ENCODE measurements at places on chromosomes 1 and 21.

- DNase-seq, result no peak
Observed at GRCh38 chr1:1427106-1427819, 6.2 kb upstream of the ANKRD65 start.

DNA sequence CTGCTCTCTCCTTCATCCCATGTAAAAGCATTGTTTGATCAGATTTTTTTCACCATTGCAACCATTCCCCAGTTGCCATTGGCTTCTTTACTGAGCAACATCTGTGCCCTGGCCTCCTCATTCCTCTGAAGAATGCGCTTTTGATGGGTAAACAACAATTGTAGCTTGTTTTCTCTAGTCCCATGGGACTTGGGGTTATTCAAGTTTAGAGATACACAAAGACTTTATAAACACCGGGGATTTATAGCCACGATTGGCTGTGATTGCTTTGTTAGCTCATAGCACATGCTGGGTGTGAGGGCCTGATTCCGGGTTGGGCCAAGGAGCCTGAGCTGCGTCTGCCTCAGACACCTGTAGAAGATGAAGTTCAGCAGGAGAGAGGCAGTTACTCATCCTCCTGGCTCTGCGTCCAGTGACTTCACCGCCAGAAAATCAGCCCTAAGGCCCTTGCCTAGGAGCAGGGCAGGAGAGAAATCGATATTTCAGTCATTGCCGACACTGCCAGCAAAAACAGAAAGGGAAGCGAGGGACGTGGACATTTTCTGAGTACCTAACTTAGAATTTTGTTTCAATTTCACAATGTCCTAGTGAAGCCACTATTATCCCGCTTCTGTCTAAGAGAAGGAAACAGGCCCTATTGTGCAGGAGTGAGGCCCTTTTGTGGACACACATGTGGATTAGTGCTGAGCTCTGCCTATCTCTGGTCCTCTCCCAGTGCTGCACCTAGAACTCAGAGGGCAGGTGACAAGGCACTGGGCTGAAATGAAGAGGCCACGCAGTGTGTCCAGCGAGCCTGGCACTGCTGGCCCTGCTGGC, 159.8 kb upstream of the USP24 start:
- DNase-seq, result no peak

DNA sequence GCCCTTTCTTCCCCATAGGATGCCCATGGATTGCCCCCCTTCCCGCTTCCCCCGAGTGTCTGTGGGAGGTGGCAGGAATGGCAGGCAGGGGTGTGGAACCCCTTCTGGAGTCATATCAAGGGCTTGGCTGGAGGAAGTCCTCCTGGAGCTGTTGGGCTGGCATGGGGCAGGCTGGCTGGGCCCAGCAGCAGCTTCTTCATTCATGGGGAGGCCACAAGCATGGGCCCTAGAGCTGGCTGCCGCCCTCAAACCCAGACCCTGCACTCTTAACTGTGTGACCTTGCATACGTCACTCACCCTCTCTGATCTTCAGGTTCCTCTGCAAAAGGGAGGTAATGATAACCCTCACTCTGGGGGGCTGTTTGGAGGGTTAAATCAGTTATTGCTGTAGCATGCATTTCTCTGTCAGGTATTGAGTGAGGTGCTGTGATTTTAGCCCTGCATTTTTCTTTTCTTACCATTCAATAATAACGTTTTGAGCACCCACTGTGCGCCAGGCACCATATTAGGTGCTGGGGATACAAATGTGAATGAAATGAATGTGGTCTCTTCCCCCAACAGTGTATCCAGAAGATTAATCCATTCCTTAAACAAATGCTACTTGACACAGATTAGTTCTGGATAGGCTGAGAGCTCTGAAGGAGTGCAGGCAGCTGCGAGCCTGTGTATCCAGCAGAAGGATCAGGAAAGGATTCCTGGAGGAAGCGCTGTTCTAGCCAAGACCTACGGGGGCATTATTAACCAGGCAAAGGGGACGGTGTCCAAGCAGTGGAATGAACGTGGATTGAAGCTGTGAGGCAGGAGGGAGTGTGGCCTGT, 9.3 kb downstream of the PCSK9 start:
- DNase-seq, result peak; percentile 68

- no peak for DNase-seq
Observed at GRCh38 chr21:24046829-24047443, 1560.3 kb downstream of the MRPL39 start.

DNA sequence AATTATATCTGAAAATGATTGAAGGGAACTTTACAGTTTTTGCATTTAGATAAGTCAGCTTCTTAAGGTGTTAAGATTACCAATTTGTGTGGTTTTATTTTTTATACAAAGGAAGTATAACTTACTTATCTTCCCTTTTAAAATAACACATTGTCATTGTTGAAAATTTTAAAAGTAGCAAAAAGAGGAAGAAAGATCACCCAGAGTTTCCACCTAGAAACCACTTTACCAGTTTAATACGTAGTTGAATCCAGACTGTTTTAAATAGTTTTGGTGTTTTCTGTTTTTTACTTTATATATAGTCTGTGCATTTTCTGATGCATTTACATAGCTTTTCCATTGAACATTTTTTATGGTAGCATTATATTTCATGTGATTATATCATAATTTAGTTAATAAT, 6.1 kb downstream of the CCDC18 start:
- DNase-seq, result no peak

GRCh38 chr1:7967651-7968050, 6.1 kb downstream of the PARK7 start:
- DNase-seq, result no peak

DNA sequence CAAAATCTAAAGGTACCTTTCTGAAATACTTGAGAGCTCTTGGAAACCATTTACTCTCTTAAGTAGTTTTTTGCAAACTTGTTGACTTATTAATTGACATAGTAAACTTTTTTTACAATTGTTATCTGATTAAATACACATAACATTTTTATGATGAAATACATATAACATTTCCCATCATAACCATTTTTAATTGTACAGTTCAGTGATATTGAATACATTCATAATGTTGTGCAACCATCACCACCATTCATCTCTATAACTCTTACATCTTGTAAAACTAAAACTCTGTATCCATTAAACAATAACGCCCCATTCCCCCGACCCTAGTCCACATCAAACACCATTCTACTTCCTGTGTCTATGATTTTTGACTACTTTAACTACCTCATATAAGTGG, 95.7 kb upstream of the ZNF648 start:
- no peak for DNase-seq

DNA sequence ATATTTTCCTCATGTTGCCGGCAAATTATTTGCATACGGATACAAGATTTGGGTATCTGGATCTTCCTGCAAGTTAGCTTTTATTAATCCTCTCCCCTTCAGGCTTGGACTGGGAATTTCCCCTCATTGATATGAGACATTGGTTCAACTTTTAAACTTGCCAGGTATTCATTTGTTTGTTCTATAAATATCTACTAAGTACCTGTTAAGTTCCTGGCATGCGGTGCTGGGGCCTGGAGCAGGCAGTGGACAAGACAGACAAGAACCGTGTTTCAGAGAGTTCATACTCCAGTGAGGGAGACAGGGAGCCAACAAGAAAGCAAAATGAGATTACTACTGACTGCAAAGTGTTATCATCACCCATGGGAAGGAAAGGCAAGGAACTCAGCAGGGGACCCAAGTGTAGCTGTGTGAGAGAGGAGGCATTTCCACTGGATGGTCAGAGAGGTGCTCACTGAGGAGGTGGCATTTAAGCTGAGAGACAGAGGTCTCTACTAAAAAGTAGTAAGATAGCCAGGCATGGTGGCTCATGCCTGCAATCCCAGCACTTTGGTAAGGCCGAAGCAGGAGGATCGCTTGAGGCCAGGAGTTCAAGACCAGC, 39.1 kb upstream of the FHAD1 start:
- no peak for DNase-seq

DNA sequence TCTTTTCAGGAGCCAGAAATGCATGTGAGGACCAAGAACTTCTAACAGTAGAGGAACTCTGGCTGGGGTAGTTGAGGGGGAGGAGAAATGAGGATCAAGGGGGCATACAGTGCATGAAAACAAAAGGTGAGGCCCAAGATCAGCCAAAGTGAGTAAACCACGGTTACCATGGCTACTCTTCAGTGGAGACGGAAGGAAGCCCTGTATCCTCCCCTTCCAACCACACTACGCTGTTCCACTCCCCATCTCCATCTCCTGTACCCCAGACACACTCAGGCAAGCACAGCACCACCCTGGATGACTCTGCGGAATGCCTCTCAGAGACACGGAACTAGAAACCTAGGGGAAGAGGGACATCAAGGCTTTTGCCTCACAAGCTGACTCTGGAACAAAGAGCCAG, 157.6 kb upstream of the CAMK1G start:
- no peak for DNase-seq

DNA sequence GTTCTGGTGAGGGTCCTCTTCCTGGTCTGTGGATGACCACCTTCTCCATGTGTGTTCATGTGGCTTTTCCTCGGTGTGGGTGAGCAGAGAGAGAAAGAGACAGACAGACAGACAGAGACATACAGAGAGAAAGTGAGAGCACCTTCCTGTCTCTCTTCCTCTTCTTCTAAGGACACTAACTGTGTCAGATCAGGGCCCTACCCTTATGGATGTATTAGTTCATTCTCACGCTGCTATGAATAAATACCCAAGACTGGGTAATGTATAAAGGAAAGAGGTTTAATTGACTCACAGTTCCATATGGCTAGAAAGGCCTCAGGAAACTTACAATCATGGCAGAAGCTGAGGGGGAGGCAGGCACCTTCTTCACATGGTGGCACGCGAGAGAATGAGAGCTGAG, 131.5 kb upstream of the ZNF648 start:
- no peak for DNase-seq

GRCh38 chr1:62045574-62045973, 149.1 kb upstream of the L1TD1 start:
- peak; percentile 99 for DNase-seq

- DNase-seq, result no peak
Observed at GRCh38 chr1:17094664-17095063, 24.6 kb downstream of the PADI2 start.

- no peak for DNase-seq
Observed at GRCh38 chr1:147665521-147665920, 4.8 kb downstream of the ACP6 start.

DNA sequence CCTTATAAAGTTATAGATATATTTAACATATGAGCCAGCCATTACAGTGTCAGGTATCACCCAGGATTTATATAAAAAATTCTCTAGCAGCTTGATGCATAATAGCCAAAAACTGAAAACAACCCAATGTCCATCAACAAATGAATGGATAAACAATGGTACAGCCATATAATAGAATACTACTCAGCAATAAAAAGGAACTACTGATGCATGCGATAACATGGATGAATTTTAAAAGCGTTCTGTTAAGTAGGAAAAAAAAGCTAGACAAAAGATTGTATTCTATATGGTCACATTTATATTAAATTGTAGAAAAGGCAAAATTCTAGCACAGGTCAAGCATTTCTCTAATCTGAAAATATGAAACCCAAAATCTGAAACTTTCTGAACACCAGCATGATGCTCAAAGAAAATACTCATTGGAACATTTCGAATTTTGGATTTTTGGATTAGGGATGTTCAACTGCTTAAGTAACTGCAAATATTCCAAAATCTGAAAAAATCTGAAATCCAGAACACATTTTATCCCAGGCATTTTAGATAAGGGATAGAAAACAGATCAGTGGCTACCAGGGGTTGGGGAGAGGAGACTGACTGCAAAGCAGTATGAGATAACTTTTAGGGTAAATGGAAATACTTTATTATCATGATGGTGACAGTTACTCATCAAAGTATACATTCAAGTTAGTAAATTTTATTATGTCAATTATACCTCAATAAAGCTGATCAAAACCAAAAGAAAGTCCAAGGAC, 22.0 kb downstream of the SLC16A1 start:
- no peak for DNase-seq

DNA sequence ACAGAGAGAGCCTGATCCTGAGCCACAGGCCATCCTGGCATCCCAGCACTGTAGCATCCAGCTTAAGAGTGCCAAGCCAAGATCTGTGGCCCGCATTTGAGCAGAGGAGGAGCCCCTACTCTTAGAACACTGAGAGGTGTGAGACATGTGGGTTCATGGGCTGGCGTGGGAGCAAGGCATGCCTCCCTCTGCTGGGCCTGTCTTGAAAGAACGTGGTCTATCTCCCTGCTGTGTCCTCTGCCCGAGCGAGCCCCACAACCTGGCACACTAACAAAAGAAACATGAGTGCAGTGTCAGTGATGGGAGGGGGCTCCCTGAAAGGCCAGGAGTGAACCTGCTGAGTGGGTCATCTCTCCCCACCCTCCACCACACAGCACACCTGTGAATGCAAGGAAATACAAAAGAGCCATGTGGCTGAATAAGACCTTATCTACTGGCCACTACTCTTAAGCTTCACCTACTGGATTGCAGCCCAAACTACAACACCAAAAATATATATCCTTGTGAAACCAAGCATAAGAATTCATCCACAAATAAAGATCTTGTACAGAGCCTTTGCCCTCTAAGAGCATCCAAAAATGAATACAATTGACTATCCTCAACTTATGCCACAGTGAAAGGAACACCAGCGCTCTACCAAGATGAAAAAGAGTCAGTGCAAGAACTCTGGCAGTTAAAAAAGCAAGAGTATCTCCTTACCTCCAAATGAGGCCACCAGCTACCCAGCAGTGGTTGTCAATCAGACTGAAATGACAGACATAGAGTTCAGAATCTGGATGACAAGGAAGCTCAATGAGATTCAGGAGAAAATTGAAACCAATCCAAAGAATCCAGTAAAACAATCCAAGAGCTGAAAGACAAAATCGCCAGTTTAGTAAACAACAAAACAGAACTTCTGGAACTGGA, 259.4 kb upstream of the DAB1 start:
- DNase-seq, result no peak

DNA sequence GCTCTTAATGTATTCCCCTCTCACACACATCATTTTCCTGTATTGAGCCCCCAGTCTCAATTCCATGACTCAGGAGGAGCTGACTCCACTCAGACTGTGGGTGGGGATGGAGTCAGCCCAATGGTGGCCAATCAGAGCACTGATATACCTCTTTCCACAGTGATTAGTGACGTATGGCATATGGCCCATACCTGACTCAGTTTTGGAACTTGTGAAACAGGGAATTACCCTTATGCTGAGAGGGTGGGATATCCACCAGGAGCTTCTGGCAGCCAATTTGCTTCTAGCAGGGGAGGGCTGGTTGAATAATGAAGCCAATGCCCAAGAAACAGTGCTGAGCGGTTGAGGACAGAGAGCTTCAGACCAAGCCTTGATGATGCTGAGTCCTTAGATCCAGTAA, 86.4 kb upstream of the SPATA6 start:
- DNase-seq, result peak; percentile 37

DNA sequence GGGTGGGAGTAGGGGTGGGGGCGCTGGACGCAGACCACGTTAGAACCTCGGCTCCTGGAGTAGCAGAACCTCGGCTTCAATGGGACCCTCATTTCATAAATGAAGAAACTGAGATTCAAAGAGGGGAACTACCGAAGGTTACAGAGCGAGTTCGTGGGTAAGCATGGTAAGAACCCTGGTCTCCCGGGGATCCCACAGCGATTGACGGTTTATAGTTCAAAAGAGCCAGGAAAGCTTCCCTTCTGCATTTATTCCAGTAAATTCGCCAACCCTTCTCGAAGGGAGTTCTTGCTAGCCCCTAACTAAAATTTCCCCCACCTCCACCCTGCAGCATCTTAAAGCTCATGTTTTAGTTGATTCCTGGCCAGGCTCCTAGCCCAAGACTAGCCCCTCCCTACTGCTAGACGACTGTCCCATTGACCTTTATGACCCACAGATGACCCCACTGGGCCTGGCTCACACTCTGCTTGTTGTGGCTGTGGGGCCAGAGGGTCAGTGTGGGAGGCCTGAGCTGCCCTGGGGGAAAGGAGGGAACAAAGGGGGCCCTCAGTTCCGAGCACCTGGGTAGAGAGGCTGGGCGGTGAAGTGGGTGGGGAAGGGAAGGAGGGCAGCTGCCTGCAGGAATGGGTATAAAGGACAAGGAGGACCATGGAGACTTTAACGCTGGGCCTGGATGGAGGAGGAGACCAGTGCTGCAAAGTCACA, 558 bp upstream of the KIF21B start:
- DNase-seq, result no peak
